Stimulated activated CD8-positive, alpha-beta memory T cell treated with anti-CD3 and anti-CD28 coated beads, Interleukin-7, amount 100 ng/mL, for 1 hour (primary cell): ENCODE measurements at places on chromosomes 1 and 21.

DNA sequence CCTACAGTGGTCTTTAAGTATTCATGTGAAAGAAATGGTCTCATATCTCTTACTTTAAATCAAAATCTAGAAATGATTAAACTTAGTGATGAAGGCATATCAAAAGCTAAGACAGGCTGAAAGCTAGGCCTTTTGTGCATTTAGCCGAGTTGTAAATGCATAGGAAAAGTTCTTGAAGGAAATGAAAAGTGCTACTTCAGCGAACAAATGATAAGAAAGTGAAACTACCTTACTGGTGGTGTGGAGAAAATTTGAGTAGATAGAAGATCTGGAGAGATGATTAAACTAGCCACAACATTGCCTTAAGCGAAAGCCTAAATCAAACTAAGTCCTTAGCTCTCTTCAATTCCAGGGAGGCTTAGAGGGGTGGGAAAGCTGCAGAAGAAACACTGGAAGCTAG is 147.6 kb downstream of the DSCAM start:
- DNase-seq = no peak

DNA sequence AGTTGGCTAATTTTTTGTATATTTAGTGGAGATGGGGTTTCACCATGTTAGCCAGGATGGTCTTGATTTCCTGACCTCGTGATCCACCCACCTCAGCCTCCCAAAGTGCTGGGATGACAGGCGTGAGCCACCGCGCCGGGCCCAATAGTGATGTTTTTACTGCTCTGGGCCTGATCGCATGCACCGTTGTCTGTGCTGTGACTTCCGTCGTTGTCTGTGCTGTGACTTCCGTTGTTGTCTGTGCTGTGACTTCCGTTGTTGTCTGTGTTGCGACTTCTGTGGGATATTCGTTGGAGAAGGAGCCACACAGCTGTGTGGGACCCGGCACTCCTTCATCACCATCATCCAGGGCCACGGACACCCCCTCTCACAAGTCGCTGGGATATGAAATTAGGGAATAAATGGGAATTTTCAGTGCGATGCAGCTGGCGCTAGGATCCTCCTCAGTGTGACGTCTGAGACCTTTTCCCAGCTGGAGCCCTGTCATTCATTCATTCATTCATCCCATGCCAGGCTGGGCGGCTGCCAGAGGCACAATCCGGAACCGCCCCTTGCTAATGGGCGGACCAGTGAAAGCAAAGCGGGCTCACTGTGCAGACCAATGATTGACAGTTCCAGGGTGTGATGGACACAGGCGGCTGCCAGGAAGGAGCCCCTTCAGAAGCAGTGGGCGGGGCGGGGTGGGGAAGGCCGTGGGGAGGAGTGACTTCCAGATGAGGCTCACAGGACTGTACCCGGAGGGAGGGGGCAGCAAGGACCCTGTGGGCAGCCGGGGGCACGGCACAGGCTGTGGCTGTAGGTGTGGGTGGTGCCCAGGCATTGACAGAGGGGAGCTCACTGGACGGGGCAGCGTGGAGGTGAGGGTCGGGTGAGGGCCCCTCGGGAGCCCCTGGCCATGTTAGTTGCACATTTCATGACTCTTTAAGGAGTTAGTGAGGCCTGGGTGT is 48.9 kb downstream of the PRKCZ start:
- no peak for DNase-seq

GRCh38 chr1:158646465-158646864 is 40.0 kb downstream of the SPTA1 start:
- DNase-seq = no peak

- no peak for DNase-seq
These were observed 107.3 kb downstream of the RNF220 start for GRCh38 chr1:44512313-44512885.

GRCh38 chr1:207822602-207823451 is 71.0 kb downstream of the CD46 start:
- no peak for DNase-seq

DNA sequence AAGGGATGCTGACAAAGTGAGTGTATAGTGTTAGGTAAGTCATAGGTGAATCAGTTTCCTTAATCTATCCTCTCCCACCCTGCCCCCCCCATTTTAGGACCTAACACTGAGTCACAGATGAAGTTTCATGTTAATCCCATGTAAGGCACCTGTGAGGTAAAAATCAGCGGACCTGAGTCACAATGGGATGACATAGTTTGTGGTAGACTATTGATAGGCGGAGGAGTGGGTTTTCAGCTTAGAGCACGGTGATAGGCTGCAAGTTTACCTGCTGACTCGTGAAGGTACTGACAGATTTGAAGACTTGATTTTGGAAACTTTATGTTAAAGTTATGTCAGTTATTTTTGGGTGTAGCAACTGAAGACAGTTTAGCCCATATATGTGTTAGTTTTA is 1.7 kb downstream of the TOR1AIP1 start:
- no peak for DNase-seq

- no peak for DNase-seq
These were observed 788 bp downstream of the ISG15 start for GRCh38 chr1:1013922-1014648.

GRCh38 chr1:15708486-15709137 is 24.5 kb downstream of the PLEKHM2 start:
- DNase-seq = no peak

GRCh38 chr1:165543532-165544438 is at the start of gene LRRC52:
Gene LRRC52, plus strand, starts transcription at chr1:165544000. Its CDS starts 297 bp downstream, at chr1:165544297.
- DNase-seq = no peak

DNA sequence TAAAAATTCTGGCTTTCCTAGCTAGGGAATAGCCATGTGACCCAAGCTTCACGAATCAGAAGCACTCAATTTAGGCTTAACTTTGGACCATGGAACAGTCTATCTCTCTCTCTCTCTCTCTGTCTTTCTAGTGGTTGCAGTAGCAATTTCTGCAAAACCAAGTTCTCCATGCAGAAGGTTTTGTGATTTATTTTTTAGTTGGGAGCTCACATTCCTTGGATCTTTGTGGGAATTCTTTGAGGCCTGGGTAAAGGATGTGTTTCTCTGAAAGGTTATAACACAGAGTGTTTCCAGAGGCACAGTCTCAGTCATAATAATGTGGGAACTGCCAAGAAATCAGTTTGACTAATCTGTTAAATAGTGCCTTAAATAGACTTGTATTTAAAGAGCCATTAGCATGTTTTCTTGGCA is 112.3 kb upstream of the COL11A1 start:
- no peak for DNase-seq

DNA sequence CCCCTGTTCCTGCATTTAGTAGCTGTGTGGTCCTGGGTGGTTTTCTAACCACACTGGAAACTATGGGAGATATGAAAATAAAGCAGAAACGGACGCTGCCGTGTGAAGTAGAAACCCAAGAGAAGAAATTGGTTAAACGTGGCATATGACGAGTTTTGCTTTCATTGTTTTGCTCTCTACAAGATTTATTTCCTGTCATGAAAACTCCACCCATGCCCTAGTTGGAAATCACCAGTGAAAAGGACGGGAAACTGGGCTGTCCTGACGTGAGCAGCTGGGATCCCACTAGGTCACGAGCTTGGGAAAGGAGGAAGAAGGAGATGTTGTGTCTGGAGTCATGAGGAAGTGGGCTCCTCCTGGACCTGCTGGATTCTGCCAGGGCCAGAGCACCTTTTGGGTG is 120.8 kb upstream of the GADD45A start:
- DNase-seq = no peak

GRCh38 chr1:117673405-117673804 is 67.6 kb downstream of the TENT5C start:
- no peak for DNase-seq

DNA sequence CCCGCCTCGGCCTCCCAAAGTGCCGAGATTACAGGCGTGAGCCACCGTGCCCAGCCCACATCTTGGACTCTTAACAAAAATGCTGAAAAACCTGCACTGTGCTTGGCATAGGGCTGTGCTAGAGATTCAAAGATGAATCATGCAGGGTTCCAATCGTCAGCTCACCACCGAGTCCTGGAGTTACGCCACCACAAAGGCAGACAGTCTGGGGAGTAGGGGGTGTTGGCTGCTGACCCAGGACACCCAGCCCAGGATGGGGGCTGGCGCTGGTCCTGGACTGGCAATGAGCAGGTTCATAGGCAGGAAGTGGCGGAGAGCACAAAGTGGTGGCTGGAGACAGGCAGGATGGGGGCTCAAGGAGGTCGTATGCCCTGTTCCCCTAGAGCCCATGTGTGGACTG is 16.0 kb downstream of the PSRC1 start:
- DNase-seq = no peak

GRCh38 chr1:96918406-96918805 is 196.8 kb downstream of the PTBP2 start:
- no peak for DNase-seq

DNA sequence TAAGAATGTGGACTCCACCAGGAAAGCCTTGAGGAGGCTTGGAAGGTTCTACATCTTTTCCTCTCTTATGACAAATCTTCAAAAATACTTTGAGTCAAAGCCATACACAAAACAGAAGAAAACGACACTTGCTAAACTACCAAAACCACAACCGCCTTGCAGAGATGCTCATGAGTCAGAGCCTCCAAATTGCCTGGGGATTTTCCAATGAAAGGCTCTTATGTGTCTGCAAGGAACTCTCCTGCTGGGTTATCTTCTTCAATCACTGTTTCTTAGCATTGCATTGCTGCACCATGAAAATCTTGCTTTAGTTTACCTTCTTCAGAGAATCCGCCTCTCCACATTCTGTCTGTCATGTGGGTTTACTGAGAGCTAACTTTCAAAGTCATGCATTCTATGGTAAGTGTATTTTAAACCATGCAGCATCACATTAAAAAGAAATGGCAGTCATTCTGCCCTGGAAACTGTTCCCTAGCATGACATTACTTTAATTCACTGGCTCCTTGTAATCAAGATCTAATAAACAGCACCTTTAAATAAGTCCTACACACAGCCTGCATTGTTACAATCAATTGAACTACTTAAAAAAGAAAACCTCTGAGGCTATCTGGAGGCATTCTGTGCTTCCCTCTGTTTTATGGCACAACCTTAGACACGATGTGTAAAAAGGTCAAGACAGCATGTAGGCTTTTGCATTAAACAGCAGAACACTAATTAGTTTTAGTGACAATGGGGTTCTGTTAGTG is 210.0 kb upstream of the FOXD3 start:
- DNase-seq = no peak

GRCh38 chr1:160451119-160451858 is 50.9 kb downstream of the VANGL2 start:
- no peak for DNase-seq

- DNase-seq = no peak
These were observed 390.0 kb downstream of the DISC1 start for GRCh38 chr1:232016616-232017015.

DNA sequence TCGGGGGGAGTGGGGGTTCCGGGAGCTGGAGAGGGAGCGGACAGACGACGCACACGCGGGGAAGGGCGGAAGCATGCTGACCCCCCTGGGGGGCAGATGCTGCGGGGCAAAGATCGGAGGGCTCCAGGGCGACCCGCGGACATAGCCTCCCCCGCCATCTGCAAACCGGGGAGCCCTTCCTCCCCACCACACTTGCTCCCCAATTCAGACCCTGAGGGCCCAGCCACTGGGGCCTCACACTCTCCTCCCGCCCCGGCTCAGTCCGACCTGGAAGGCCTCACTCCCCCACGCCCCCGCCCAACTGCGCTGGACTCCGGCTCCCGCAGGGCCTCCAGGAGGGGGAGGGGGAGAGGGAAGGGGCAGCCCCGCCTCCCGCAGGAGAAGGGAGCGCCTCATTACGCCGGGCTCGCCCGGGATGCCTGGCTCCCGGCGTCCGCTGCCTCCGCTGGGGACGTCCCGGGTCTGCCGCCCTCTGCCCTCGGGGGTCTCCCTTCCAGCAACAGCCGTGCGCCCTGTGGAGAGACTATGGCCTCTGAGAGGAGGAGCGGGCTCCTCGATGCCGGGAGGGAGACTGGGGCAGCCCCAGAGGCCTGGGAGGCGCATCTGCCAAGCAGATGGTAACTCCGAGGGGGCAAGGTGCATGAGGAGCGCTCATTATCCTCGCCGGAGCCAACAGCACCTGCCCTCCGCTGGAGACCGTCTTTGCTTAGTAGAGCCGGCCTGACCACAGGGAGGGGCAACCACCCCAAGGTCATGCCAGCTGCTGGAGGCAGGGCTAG is 636 bp upstream of the CAMK2N1 start:
- no peak for DNase-seq

GRCh38 chr1:33860671-33861070 is 3.2 kb upstream of the HMGB4 start:
- no peak for DNase-seq

GRCh38 chr21:35236090-35236489 is 187.0 kb upstream of the RUNX1 start:
- no peak for DNase-seq

DNA sequence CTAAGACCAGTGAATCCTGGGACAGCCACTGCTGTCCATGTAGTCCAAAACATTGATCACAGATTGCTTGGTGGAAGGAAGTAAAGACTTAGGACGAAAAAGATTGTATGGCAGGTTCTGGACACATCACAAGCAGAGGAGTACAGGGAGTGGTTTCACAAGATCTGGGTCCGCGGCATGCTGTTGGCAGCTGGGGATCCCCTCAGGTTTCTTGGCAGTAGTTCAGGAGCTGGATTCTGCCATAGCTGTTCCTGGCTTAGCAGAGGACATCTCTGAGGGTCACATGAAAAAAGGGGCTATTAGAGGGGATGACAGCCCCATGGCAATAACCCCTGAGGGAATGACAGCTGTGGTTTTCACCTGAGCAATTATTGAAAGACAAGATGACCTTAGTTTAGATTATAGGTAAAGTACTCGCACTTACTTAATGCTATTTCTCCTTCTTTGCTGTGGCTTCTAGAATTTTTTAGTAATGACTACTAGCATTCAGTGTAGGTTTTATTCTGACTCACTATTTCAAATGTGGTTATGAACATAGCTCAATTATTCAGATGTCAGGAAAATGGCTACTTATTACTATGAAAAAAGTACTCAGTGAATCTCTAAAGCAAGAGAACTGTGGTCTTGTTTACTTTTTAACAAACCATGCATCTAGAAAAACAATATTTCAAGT is 8.2 kb downstream of the KRTAP27-1 start:
- DNase-seq = no peak

DNA sequence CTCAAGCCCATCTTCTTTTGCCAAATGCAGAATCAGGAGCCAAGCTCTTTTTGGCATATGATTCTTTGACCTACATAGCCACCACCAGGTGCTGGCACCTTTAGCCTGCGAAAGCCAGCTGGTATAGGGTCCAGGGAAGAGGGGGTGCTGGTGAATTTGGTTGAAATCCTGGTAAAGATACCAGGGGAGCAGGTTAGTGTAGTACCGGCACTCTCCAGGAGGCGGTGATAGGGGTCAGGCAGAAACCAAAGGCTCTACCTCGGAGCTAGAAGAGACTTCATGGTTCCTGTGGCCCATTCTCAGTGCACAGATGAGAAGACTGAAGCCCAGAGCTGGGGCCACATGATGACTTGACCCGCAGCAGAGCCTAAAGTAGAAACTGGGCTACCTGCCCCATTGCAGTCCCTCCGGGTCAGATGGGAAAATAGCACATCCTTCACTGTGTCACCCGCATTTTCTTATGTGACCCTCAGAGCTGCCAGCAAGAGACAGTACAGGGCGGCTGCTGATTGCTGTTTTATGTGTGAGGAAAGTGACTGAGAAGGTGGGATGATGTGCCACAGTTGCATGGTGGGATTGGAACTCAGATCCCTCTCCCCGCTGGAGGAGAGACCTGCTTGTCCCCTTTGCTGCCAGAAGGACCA is 36.0 kb upstream of the IL19 start:
- DNase-seq = peak; percentile 74
